Activated T-cell treated with anti-CD3 and anti-CD28 coated beads, Interleukin-2, amount 50 U/mL, for 72 hours (primary cell): ENCODE measurements at places on chromosomes 3 and 15. TPM values are rescaled to one million over a fixed set of nuclear protein-coding genes. Genes with fewer than 3 reads are reported as not detected.

- no peaks in the 10 kb centered on the region for H3K36me3 ChIP-seq
- DNase-seq = no peak
- no peak overlapping the region for H3K4me3 ChIP-seq
- no peaks in the 10 kb centered on the region for H3K27me3 ChIP-seq
- H3K4me1 ChIP-seq = peaks cover 11% of the 10 kb centered on the region
Observed at GRCh38 chr3:189419038-189419437, 212.2 kb upstream of the TP63 start.

RPLP1 gene
- 2,514 TPM for total RNA-seq

DNA sequence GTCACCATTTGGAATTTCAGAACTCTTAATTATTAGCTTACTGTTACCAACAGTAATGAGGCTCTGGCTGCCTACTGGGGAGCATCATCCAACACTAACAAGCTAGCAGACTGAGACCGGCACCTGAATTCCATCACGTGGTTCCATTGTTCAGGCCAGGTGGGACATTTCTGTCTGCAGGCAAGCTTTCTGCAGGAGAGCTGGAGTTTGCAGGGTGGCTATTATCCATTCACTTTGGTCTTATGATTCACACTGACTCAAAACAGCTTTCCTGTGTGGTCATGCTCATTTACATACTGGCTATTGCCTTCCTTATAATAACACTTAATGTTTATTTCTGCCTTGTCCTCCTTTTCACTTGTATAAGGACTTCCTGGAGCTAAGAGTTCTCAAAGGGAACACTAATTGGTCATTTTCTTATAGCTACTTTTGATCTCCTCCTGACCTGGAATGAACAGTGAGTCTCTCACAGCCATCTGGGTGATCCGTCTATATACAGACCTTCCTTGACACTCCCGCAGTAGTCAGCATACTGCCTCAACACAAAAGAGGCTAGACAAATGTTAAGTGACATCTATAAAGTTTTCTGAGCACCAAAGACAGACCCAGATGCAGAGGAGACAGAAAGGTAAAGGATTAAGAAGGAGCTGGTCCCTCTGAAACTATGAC lies 695.4 kb downstream of the FHIT start:
- no peak overlapping the region for H3K27ac ChIP-seq
- H3K36me3 ChIP-seq = peaks cover 1% of the 10 kb centered on the region
- H3K4me1 ChIP-seq = peaks cover 32% of the 10 kb centered on the region
- no peak overlapping the region for H3K4me3 ChIP-seq

DNA sequence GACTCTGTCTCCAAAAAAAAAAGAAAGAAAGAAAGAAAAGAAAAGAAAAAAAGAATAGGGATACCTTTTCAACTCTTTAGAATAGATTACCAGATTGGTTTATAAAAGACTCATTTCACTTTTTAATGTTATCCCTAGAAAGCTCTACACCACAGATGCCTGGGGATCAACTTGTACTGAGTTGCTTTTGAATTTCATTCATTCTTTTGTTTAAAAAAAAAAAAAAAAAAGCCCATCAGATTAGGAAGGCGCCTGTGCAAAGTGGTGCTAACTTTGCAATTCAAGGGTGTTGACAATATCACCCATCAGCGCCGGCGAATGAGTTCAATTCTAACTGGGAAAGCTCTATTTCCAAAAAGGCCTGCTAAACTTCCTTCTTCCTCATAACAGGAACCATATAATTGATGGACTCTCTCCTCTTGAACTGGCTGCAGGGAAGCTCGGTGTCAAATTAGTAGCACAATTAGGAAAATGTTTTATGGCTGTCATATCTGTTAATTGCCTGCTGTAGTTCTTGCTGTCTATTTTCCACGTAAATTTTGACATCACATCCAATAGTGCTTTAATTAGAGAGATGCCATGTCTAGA lies 48.8 kb downstream of the CDCP1 start:
- H3K27ac ChIP-seq = no peak overlapping the region
- no peak for DNase-seq
- H3K4me3 ChIP-seq = no peak overlapping the region
- peaks cover 29% of the 10 kb centered on the region for H3K27me3 ChIP-seq

GRCh38 chr3:192079098-192079497 lies 618.1 kb downstream of the PYDC2 start:
- H3K36me3 ChIP-seq = no peaks in the 10 kb centered on the region
- no peak overlapping the region for H3K4me3 ChIP-seq
- no peak overlapping the region for H3K27ac ChIP-seq

- H3K27me3 ChIP-seq = peaks cover 38% of the 10 kb centered on the region
- no peak overlapping the region for H3K27ac ChIP-seq
- no peaks in the 10 kb centered on the region for H3K4me1 ChIP-seq
Observed at GRCh38 chr15:51195459-51195858, 100.8 kb upstream of the TNFAIP8L3 start.

DNA sequence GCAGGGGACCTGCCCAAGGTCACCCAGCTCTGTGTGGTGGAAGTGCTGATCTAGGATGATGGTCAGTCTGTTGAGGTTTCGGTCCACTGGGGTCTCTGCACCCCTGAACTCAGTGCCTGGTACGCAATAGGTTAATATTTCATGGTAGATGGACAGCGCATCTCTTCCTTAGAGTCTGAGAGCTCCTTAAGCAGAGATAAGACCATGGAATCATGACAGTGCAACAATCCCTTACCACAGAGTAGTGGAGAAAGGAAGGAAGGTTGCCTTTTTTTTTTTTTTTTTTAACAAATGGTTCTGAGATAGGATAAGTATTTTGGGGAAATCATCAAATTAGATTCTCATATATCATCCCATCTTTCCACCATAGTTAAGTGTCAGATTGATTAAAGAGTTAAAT lies 79.8 kb upstream of the SLC6A1 start:
- H3K27me3 ChIP-seq = peaks cover 10% of the 10 kb centered on the region
- H3K36me3 ChIP-seq = no peaks in the 10 kb centered on the region
- H3K4me3 ChIP-seq = no peak overlapping the region
- no peaks in the 10 kb centered on the region for H3K4me1 ChIP-seq

ACSBG1 gene
- 0.32 TPM for total RNA-seq

RYR3 gene
- not detected for total RNA-seq

GRCh38 chr3:64961301-64961700 lies 273.5 kb upstream of the ADAMTS9 start:
- H3K27me3 ChIP-seq = no peaks in the 10 kb centered on the region
- peaks cover 2% of the 10 kb centered on the region for H3K36me3 ChIP-seq
- H3K4me1 ChIP-seq = no peaks in the 10 kb centered on the region
- no peak overlapping the region for H3K4me3 ChIP-seq
- no peak overlapping the region for H3K27ac ChIP-seq

MAPKAPK3 gene
- total RNA-seq = 116 TPM

SERINC4 gene
- 0.23 TPM for total RNA-seq
